Hippocampal formation (tissue), 2 donors: ENCODE measurements at places on chromosomes 5 and 9.

DNA sequence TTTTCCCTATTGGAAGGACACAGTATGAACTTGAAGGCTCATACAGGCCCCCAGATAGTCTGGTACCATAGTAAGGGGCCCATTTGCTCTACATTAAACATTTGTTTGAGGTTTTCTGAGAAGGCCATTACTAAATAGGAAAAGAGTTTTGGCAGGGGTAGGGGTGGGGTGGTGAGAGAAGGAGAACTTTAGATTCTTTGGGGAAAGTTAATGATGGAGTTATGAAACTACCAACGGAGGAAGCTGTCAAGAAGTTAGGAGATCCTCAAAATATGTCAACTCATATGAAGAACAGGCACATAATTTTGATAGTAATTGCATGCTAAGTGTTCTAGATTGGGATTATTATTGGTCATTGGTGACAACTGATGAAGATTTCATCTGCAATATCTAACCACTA is 114.7 kb downstream of the TAF11L14 start:
- DNase-seq, result no peak

GRCh38 chr9:13446938-13447842 is 167.7 kb upstream of the MPDZ start:
- peak; percentile 34 for DNase-seq

DNA sequence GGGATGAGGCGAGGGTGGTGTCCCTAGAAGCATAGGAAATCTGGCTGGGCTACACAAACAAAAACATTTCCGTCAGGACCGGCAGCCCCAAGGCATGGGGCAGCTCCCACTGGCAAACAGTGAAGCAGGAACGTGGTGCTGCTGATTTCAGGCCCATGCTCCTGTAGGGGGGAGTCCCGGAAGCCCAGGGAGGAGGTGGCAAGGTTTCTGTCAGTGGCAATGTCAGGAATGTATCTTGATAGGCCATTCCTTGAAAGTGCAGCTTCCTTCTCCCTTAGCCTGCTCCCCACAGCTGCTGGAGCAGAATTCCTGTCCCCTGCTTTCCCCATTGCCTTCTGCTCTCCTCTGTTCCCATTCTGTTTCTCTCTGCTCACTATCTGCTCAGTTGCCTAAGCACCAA is 42.4 kb downstream of the MRRF start:
- DNase-seq, result no peak

DNA sequence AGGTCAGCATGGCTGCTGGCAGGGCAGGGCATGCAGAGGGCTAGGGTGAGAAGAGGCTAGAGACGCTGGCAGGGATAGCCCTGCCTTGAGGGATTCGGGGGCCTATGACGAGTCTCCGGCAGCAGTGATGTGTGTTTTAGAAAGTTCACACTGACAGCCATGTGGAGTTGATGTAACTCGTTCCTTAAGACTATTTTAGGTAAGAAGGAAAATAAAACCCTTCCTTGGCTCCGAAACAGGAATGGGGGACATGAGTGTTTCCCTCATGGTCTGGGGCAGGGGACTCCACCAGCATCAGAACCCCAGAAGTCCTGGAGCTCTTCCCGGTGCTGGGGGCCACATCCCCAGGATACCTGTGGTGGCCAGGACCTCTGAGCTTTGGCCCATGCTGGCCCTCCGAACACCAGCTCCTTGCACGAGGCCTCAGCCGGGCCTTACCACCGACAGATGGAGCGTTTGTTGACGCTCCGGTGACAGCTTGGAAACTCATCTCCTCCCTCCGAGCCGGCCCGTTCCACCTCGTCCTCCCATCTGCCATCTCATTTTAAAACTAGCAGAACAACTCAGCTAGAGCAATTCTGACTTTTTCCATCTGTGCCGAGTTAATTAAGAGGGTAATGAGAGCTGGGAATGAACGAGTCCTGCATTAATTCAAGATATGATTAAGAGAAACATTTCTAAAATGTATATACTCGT is 337.7 kb downstream of the CDK5RAP2 start:
- no peak for DNase-seq

- DNase-seq, result no peak
Measured at GRCh38 chr9:126833710-126834345, 26.6 kb upstream of the ZBTB34 start.

DNA sequence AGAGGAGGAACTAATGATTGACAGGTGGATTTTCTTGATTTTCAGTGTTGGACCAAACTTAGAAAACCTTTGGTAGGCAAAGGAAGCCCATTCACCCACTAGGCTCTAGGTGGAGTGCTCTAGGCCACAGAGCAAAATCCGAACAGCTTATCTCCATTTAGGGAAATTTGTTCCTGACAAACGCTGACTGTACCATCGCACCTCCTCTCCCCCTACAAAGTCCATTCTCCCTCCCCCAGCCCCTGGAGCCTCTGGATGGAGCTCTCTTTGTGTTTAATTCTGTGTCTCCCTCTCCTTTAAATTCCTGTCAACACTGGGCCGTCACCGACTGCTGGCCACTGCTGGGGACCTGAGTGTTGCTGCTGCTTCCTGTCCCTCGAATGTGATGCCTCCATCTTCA is 350.1 kb upstream of the IRX2 start:
- no peak for DNase-seq

- peak; percentile 17 for DNase-seq
Measured at GRCh38 chr9:133845440-133845839, 107.3 kb upstream of the SARDH start.

GRCh38 chr9:76591256-76591950 is 132.4 kb downstream of the GCNT1 start:
- no peak for DNase-seq

DNA sequence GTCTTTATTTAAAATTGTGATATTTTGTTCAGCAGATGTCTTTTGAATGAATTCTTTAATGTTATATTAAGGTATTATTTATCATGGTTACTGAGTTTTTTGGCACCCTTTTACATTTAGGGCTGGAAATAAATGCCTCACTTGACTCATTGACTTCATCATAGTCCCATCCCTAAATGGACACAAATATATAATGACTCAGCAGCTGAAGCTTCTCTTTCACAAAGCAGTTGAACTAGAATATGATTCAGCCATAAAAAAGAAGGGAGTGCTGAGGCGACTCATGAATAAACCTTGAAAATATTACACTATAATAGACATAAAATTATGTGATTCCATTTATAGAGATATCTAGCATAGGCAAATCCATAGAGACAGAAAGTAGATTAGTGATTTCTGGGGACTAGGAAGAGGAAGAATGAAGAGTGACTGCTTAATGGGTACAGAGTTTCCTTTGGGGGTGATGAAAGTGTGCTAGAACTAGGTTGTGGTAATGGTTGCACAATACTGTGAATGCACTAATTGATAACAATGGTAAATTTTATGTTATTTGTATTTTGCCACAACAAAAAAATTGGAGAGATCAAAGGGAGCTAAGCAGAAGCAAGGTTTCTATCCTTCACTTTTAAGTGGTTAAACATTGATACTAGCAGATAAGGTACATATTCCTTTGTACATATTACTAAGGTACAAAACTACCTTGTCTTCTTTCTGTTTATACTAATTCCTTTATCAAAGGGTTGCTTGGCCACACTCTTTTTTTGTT is 449.6 kb downstream of the NTRK2 start:
- no peak for DNase-seq

DNA sequence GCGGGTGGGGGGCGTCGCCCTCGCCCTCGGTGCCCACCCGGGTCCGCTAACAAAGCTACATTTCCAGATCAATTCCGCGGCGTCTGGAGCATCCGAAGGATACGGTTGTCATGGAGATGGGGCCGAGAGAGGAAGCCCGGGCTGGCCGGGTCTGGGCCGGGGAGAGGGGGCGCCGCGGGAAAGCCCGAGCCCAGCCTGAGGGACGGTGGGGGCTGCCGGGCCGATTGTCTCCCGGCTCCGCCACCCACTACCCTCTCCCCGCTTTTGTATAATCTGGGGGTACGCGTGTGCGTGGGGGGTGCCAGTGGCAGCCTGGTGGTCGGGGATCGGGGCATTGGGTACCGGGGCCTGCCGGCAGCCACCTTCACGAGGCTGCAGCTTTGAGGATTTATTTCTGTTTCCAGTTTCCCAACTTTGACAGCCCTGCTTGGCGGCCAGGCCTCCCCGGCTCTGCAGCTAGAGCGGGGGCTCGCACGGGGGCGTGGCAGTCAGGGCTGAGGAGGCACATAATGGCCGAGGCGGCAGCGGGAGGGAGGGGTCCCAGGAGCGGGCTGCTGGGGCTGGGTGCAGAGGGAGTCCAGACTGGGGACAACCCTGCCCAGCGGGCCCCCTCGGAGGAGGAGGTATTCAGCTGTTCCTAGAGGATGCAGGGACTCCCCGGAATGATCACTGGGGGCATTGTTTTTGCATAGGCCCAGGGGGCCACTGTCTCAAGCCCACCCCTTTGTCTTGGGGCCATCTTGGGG is 626 bp downstream of the PSD2 start:
- no peak for DNase-seq

GRCh38 chr5:127673117-127673800 is 24.4 kb downstream of the CTXN3 start:
- no peak for DNase-seq

DNA sequence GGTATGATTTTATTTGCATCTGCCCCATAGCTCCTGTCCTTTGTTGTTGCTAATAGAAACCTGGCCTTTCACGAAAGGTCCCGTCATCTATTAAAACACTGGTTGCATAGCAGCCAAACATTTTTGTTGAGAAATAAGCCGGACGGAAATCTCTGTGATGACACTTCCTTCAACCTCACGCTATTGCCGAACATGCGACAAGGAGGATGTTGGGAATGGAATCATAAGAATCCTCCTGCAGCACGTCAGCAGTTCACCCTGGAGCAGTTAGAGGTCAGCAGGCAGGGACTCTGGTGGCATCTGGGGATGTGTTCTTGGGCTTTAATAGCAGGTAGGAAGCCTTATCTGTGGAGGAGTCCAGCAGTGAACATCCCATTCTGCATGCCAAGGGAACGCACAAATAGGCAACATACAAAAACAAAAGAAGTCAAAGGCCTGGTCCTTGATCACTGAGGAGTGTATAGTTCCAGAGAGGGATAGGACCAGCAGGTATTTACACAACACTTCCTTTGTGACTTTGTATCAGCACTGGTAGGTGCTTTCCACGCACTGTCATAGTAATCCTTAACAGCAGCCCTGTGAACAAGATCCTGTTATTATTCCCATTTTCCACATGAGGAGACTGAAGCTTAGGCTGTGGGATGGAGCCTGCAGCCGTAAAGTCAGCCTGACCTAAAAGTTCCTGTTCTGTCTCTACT is 33.4 kb downstream of the ARHGAP26 start:
- no peak for DNase-seq

- peak; percentile 42 for DNase-seq
Measured at GRCh38 chr5:173155912-173156311, 11.6 kb downstream of the BNIP1 start.

GRCh38 chr5:103371046-103371607 is 112.6 kb downstream of the MACIR start:
- DNase-seq, result no peak

GRCh38 chr5:80189201-80189600 is 66.6 kb downstream of the SERINC5 start:
- DNase-seq, result no peak

DNA sequence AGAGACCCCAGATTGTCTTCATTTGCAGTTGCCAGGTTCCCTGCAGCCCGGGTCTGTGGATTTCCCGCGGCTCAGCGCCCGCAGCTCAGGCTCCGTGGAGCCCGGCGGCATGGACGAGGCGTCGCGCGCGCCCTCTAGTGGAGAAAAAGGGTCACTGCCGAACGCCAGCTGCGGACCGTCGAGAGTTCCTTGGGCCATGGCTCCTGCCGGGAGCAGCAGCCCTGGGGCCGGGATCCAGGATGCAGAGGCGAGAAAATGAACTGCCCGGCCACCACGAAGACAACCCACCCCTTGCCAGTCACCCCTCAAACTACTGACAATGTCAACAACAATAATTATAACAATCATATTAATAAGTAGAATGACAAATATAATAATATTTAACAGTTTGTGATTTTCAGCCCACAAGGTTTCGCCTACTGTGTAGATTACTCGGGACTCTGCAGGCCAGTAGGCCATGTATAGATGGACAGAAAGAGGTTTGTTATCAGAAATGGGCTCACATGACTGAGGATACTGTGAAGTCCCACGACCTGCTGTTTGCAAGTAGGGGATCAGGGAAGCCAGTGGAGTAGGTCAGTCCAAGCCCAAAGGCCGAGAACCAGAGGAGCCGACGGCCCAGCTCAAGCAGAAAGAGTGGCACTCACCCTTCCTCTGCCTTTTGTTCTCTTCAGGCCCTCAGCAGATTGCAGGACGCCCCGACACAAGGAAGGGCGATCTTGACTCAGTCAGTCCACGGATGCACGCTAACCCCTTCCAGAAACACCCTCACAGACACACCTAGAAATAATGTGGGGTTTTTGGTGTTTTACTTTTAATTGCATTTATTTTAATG is 43.1 kb downstream of the BOD1 start:
- DNase-seq, result peak; percentile 86

- peak; percentile 4 for DNase-seq
Measured at GRCh38 chr5:32017692-32018367, 156.3 kb downstream of the GOLPH3 start.

DNA sequence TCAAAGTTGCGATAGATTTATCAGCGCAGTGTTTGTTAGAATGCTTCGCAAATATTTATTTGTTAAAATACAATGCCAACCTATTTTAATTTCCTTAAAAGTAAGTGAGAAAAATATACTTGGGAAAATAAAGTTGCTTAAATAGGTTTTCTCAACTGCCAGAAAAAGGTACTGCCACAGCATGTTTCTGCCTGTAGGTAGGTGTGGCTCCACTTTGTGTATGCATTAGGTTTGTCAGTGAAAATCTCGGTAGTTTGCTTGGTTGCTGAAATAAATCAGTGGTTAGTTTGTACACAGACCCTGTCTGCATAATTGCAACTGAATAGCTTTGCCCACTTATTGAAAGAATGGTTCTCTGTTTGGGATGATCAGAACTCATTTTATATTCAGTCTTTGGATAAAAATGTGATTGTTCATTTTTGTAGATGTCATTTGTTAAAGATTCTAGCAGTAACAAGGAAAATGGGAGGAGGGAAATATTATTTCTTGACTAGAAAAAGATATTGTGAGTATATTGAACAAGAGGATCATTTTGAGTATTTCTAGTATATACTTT is 25.7 kb downstream of the C9orf85 start:
- DNase-seq, result peak; percentile 82

DNA sequence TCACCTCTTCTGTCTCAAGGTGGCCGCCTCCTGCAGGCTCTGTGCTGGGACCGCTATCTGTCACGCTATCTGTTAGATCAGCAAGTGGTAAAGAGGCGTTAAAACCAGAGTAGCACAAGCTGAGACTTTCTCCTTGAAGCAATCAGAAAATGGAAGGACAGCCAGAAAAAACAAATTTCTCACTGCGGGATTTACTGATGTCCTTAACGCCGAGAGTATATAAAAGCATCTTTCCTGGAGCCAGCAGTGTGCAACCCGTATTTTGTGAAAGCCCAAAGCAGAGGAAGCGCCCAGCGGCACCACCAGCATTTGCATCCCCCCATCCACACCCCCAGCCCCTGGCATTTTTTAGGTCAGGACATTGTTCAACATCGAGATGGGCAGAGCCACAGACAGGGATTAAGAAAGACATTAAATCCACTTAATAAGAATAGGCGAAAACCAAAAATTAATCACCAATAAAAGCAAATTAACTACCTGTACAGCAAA is 48.6 kb downstream of the DUSP1 start:
- no peak for DNase-seq

- DNase-seq, result no peak
Measured at GRCh38 chr5:39466846-39467245, 42.1 kb upstream of the DAB2 start.

- no peak for DNase-seq
Measured at GRCh38 chr9:93673839-93674334, 97.5 kb downstream of the PHF2 start.

- no peak for DNase-seq
Measured at GRCh38 chr5:107578051-107578635, 92.6 kb downstream of the EFNA5 start.

- no peak for DNase-seq
Measured at GRCh38 chr9:117046666-117047327, 359.7 kb downstream of the TRIM32 start.

- no peak for DNase-seq
Measured at GRCh38 chr5:169637085-169637548, at the start of gene DOCK2. DOCK2 (plus strand) TSS chr5:169637275; CDS start chr5:169637327, 52 bp downstream.
